ENCODE measurements at places on chromosomes 11 and 22.
A peak's percentile ranks its signal among the peaks of the same experiment; 100 is the strongest.

DNA sequence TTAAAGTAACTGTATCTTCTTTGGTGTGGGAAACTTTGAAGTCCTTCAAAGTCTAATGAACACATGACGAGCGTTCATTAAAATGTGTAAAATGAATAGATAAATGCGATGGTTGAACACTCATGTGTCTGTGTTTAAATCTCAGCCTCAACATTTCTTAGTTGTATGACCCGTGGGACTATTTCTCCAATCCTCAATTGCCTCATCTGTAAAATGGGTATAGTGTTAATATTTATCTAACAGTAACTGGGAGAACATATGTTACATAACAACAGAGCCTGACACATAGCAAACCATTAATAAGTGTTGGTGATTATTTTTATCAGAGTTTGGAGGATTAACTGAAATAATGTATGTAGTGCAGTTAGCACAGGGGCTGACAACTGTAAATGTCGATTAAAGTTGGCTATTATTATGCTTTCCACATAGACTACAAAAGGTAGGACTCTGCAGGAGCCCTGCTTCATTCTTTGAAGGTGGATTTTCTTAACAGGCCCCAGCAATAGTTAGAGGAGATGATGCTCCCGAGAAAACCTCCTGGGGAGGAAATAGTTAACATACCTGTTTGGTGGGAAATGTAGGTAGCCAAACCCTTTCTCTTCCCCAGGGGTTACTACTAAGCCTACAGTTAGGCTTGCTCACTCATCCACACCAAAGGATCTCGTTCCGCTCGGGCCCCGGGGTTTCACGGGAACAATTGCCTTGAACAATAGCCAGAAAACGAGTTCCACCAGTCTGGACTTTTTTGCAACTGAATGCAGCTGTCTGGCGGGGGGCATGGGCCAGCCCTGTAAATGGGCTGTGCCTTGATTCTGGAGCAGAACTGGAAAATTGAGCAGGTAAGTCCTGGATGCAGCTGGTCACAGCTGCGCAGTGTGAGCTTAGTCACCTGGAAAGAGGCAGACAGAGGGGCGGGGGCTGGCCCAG lies 133.4 kb downstream of the DBX1 start:
- no peak for DNase-seq

DNA sequence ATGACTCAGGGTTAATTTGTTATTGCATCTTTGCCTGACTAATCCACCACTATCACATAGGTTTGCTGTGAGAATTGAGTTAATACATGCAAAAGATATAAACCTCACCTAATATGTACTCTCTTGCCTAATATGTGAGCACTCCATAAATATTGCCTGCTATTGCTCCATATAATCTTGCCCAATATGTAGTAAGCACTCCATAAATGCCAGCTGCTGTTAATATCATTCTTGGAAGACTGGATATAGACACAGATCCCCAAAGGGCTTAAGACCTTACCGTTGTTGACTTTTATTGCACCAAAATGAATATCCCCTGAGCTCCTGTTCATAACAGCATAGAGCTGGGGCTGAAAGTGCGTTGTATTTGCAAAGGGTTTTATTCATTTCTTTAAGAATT lies 27.0 kb upstream of the LRRC55 start:
- DNase-seq = no peak

DNA sequence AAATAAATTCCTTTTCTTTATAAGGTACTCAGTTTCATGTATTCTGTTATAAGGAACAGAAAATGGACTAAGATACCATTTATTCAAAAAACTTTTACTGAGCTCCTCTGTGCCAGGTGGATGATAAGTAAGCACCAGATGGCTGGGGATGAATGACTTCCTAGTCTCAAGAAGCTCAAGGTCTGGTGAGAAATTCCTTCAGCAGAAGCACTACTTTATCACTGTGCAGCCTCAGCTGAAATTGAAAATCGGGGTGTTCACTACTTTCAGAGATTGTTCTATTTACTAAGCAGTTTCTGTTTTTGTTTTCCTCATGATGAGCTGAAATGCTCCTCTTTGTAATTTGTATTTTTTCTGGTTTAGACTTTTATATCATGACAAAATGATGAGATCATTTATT lies 7.8 kb downstream of the LDHAL6A start:
- DNase-seq = no peak

DNA sequence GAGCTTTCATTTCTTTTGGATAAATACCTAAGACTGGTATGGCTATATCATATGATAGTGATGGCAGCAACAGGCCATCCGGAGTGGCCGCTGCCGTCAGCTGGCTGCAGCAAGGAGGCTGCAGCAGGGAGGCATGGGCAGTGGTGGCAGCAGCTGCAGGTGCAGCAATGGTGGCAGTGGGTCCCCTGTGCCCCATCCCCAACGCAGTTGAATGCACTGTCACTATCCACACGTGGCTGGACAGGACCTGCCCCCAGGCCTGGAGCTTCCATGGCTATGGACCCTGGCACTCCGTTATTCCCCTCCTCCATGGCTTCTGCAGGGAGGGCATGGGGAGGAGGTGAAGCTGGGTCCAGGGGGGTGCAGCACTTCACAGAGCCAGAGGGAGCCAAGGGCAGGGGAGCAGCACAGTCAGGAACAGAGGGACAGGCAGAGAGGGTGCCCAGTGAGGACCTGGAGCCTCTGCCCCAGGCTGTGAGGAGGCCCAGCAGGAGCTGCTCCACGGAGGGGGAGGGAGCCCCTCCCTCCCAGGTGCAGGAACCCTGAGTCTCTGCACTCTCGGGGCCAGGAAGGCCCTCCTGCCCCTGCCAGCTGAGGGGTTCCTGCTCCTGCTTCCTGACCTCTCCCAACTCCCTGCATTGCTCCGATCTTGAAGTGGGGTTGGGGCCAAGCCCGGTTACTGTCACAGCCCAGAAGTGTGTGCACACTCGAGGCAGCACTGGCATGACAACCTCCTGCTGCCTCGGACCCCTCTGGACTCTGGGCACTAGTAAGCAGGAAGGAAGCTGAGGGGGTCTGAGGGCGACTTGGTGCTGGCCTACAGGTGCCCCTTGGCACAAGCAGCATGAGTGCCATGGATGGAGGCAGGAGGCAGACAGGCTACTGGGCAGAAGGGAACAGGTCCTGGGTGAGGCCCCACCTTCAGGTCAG lies 466.3 kb downstream of the GUCY1A2 start:
- no peak for DNase-seq

GRCh38 chr22:23369054-23369685 lies 188.9 kb downstream of the BCR start:
- DNase-seq = no peak

DNA sequence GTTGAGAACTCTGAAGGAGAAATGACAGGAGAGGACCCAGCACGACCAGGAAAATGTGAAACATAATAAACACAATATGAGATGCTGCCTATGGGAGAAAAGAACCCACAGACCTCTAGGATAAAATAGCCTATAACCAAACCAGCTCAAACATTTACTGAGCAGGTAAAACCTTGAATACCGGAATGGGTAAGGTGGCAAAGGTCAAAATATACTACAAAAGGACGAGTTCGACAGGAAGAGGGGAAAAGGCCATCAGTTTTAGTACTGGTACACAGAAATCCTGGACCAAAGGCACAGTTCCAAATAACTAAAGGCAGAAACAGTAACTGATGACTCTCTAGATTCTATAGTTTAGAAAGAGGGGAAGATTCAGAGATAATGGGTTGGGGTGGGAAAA lies 96.3 kb downstream of the AMBRA1 start:
- no peak for DNase-seq

DNA sequence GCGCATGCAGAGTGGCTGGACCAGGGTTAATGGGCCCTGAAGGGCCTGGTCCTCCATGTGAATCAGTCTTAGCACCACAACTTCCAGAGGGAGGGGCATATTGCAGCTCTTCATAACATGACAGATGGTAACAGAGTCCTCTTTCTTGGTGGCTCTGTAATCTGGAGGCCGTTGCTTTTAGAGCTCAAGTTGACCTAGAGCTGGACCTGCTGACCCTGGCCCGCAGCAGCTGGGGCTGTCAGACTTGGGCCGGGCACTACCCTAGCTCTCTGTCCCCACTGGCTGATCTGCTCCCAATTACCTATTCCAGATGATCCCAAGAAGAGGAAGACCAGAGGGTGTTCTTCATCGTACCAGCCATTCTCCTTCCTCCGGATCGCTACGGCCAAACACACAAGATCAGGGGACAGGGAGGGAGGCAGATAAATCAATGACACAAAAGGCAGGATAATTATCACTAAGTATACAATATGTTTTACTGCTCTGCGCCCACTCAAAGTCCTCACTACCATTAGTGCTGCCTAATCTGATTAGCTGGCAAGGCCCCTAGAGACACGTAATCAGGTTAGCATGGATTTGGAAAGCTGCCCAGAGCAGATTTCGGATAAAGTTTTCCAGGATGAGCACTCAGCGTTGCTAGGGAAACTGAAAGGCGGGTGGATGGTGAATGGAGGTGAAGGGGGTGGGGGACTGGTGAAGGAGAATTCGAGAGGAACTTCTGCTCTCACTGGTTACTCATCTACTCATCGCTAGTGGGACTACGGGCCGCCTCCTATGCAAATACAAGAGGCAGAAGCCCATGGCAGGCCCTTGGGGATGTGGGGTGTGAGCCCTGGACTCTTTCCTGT lies 64.5 kb upstream of the PHOX2A start:
- DNase-seq = no peak

DNA sequence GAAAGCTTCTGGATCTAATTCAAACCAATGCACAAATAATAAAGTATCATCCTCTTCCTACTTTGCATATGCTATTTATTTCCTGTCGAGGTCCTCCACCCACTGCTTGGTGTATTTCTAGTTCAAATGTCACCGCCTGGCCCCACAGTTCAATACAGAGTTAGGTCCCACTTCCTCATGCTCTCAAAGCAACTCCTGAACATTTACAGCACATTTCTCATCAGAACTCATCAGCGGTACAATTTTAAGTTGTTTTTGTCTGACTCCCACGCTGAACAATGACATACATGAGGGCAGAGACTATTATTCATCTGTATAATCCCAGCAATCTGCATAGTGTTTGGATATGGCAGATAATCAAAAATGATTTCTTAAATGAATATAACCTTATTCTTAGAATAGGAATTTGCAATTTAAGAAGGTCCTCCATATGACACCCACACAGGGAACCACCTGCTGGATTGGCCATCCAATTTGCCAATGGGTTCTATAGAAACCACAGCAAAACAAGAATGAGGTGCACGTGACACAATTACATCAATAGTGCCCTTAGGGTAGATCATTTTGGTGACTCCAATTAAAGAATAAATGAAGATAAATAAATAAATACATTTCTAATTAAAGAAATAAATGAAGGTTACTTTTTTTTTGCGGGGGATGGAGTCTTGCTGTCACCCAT lies 54.2 kb downstream of the SLC25A17 start:
- DNase-seq = no peak

DNA sequence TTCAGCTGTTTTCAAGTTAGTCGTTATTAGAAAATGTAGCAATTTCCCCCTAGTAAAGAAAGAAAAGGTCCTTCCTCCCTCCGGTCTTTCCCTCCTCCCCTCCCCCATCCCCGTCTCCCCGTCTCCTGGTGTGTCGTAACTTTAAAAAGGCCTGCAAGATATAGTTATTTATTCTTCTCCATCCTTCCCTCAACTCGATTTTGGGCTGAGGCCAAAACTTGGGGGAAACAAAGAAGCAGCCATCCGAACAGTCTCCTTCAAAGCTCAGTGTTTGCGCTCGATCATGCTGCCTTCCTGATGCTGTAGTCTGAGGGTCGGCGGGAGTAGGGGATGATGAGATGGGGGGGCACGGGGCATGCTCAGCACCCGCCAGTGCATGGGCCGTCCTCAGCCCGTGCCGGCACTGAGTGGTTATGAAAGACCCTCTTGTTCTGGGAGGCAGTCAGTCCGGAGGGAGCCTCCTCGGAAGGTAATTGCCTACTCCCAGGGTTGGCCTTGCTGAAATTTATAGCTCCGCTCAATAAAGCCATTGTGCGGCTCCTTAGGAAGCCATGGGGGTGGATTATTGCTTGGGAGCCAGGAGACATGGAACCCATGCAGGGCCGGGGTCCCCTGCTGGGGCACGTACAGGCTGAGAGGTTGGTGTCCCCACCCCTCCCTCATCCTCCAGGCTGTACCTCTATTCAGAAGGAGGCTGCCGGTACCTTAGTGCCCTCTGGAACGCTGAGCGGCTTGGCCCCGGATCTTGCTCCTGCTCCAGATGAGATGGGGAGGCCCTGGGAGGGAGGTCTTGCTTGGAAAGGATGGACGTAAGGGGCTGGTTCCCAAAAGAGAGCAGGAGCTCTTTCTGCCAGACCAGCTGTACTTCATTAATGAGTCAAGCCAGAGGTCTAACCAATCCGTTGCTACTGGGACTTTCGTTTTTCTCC lies 212.7 kb upstream of the CADM1 start:
- peak; percentile 62 for DNase-seq

DNA sequence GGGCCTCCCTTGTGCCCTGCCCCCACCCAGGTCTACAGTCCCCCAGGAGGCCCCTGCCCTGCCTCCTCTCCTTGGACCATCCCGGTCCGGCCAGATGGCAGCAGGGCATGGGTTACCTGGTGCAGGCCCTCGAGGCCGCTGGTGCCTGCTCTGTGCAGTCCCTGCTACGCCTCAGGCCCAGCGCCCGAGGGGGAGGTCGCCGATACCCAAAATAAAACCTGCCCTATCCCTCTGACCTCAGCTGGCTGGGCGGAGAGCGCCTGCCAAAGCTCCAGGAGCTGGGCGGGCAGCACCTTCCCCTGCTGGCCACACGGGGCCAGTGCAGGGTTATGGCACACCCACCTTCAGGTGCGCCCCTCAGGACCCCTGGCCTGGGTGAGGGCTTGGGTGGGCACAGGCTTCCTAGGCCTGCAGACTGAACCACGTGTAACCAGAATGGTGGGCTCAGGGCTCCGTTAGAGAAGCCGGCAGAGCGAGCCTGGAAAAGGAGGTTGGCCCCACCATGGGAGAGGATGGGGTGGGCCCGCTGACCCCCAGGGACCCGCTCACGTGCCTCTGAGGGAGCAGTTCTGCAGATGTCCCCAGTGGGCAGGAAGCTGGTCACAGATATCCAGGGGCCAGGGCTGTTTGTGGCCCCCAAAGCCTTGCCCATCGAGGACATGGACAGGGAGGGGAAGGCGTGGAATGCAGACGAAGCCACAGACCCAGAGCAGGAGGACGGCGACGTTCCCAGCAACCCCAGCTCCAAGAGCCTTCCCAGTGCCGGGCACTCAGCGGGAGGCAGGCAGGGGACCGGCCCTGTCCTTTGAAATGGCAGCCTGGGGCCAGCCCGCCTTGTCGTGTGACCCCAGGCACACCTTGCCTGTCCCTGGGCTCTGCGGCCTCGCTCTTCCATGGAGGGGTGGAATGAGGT lies 1.7 kb upstream of the TNNT3 start:
- DNase-seq = no peak

DNA sequence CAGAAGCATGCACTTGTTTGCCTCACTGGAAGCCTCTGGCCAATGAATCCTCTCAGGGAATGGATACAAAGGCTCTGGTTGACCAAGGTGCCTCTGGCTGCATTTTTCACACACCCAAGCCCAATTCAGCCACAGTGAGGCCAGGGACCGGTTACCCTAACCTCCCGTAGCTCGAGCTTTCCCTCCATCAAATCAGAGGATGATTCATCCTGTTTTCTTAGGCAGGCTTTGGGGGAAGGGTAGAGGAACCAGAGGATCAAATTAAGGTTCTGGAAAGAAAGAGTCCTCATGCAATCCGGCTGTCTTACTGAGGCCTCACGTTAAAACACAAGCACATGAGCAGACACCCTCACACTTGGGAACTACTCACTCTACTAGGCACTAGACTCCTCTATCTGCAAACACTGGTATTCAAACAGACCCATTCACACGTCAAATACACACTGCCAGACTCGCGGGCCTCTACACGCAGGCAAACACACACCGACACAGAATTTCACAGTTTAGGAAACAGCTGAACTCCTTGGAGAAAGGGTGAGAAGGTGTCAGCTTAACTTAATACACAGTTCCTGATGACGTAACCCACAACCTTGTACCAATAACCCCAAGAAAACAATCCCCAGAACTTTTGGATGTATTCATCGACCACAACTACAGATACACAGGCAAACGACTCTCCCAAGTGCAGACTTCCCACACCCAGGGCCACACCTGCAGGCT lies 12.4 kb downstream of the NRXN2 start:
- no peak for DNase-seq
